ENCODE measurements at places on chromosomes 3 and 15. TPM values are rescaled to one million over a fixed set of nuclear protein-coding genes. Genes with fewer than 3 reads are reported as not detected.

GRCh38 chr3:57815036-57815435 is 58.9 kb downstream of the SLMAP start:
- DNase-seq = no peak
- no peaks in the 10 kb centered on the region for H3K27me3 ChIP-seq
- H3K36me3 ChIP-seq = no peaks in the 10 kb centered on the region
- no peaks in the 10 kb centered on the region for H3K4me1 ChIP-seq
- no peak overlapping the region for H3K27ac ChIP-seq
- no peak overlapping the region for H3K4me3 ChIP-seq

DNA sequence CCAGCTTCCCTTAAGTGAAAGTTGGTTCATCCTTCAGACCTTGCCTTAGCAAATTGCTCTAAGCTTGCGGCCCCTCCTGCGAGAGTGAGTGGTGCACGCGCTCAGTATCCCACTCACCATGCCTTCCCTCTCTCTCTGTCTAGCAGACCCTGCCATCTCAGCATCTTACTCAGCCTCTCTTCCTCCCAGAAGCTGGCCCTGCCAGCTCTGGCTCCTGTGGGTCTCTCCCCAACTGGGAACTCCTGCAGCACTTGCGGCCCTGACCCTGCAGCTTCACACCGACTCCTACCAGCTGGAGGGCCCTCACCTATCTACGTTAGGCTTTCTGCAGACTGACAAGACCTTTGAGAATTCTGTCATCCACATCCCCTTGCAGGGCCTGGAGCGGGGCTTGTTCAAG is 286.1 kb upstream of the TLE3 start:
- H3K4me3 ChIP-seq = no peak overlapping the region
- no peak overlapping the region for H3K27ac ChIP-seq
- no peak for DNase-seq
- no peaks in the 10 kb centered on the region for H3K36me3 ChIP-seq
- no peaks in the 10 kb centered on the region for H3K4me1 ChIP-seq

KIF15 gene
- 0.87 TPM for total RNA-seq

DNA sequence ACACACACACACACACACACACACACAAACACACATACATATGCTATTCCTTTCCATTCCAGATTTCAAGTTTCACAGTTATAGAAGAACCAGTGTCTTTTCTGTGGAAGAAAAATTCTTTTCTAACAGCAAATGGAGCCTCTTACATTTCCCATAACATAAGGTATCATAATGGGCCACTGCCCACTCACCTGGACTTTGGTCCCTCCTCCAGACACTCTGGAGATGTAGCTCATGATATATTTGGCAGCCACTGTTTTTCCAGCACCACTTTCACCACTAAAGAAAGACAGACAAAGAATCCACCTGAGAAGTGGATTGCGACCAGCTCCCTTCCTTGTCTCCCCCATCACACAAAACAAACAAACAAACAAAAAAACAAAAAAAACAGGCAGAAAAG is 29.8 kb downstream of the LDHAL6B start:
- peaks cover 17% of the 10 kb centered on the region for H3K4me1 ChIP-seq
- no peaks in the 10 kb centered on the region for H3K36me3 ChIP-seq
- no peak overlapping the region for H3K27ac ChIP-seq
- no peaks in the 10 kb centered on the region for H3K27me3 ChIP-seq

DNA sequence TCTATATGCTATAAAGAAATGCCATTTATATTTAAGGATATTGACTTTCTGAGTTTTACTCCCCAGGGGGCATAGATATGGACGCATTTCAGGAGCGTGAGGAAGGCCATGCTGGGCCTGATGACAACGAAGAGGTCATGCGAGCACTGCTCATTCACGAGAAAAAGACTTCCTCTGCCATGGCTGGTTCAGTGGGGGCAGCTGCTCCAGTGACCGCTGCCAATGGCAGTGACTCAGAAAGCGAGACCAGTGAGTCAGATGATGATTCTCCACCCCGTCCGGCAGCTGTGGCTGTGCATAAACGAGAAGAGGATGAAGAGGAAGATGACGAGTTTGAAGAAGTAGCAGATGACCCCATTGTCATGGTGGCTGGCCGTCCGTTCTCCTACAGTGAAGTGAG is 38.4 kb downstream of the GTF2E1 start:
- DNase-seq = no peak
- no peak overlapping the region for H3K4me3 ChIP-seq

- H3K27ac ChIP-seq = no peak overlapping the region
- H3K4me1 ChIP-seq = no peaks in the 10 kb centered on the region
- H3K4me3 ChIP-seq = no peak overlapping the region
Measured at GRCh38 chr3:61776390-61776789, 215.0 kb downstream of the PTPRG start.

All from tibial nerve (tissue), 4 donors.